ENCODE measurements at places on chromosomes 7 and 10.

DNA sequence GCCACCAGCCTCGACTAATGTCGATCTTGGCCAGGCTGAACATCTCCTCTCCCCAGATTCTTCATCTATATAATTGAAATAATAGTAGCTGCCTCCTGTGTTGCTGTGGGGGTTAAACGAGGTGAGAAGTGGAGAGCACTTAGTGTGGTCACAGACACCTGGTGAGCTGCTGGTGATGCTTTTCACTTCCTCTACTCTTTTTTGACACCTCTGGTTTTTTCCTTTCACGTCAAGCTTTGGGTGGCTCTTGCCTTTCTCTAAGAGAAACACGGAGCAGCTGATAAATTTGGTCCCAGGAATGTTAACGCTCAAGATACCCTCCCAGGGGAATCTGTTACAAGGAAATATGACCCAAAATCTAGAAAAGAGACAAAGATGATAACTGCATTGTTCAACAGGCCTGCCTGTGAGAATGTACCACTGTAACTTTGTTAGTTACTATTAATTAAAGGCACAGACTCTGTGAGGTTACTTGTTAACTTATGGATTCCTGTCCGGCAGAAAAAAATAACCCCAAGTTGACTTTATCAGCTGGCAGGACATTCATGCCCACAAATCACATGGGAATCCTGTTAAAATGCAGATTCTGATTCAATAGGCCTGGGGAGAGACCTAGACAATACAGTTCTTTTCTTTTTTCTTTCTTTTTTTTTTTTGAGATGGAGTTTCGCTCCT, 9.5 kb upstream of the NPFFR1 start:
- no peak for DNase-seq

DNA sequence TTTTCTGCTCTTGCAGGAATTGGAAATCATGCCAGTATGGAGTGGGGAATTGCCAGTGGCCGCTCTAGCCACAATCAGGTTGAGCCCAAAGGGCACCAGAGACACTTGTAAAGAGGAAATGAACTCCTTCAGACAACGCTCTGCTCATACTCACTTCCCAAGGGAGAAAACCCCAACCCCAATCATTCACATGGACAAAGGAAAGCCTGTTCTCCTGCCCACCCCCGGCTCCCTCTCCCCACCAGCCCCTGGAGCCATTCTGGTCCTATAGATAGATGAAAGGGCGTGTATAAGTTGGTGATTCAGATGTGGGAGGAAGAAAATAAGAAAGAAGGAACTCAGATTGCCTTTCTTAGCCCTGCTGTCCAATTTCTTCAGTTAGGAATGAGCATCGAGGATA, 57.4 kb downstream of the GFRA1 start:
- no peak for DNase-seq

DNA sequence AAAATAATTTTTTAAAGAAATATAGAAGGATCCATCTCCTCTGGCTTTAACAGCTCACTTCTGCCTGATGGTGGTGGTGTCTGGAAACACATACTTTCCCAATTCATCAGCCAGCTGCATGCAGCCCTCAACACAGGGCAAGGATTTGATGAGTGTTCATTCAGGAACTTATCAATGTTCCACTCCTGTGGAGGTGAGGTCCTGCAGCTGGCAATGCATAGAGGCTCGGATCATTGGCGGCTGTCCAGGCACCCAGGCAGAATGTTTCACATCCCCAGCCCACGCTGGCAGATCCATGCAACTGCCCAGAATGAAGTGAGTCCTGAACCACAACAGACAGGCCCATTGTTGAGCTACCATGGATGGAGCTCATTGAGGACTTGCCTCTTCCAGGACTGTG, 55.2 kb upstream of the KCNMA1 start:
- no peak for DNase-seq

DNA sequence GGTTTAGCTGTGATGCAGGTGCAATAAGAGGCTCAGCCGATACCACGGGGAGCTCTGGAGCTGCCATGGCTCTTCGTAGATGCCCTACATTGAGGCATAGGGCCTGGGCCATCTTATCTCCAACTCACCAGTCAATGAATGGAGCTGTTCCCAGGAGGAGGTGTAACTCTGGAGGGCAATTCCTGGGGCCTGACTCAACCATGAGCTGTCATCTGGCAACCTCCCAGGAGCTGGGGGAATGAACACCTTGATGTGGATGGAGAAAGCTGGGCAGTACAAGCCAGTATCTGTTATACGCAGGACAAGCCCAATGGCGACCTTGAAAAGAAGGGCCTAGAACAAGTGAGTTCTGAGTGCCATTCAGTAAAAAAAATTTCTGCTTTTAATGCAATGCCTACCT, 224.0 kb upstream of the PLXDC2 start:
- DNase-seq = no peak

GRCh38 chr7:2509298-2509906, 10.2 kb upstream of the LFNG start:
- DNase-seq = no peak

Data from stimulated activated CD4-positive, alpha-beta T cell treated with anti-CD3 and anti-CD28 coated beads, TNF-alpha, amount 100 ng/mL, for 4 hours (primary cell).